ENCODE measurements at places on chromosomes 6 and 20. TPM values are rescaled to one million over a fixed set of nuclear protein-coding genes. Genes with fewer than 3 reads are reported as not detected.

SH3BGRL2 gene
- 35.9 TPM for total RNA-seq

DNA sequence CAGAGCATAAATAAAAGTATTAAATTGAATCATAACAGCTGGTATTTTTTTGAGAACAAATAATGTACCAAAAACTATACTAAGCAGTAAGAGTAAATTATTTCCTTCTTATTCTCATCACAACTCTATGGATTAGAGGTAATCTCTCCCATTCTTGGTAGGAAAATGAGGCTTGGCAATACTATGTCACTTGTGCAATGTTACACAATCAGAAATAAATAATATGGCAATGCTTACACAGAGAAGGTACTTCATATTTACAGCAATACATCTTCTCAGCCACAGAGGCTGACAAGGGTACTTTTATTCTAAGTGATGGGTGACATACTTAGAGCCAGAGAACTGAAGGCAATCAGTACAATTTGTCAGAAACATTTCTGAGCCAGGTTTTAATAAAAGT, 3.9 kb downstream of the DST start:
- DNase-seq = no peak

FAM162B gene
- total RNA-seq = 8.9 TPM

DNA sequence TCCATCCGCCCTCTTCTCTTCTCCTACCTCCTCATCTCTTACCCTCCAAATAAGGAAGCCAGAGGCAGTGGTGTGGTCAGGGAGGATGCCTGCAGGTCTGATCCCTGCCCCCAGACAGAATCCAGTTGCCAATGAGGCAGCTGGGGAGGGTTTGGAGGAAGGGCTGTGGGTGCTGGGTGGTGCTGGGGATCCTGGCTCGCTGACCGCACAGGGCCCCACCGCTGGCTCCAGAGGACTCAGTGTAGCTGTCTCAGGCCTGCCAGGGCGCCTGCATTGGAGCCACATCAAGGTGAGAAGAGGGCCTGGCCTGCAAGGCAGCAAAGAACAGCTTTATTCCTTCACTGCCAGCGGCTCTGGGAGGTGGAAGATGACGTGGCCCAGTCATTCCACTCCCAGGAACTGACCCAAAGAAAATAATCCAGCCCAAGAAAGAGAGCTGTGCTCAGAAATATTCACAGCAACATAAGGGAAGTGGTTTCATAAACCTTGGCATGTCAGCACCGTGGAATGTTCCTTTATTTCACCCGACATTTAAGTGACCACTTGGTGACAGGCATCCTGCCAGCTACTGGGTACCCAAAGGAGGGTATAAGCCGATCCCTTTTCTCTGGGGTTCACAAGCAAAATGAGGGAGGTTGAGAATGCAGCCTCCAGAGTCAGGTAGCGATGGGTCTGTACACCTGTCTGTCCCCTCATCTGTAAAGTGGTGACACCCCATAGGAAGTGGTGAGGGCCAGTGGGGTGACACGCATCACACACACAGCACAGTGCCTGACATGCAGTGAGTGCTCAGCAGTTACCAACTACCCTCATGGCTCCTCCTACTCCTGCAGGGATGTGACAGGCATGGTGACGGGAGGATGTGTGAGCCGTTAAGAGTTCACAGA, 125.1 kb downstream of the SNX5 start:
- DNase-seq = peak; percentile 72

TXLNB gene
- total RNA-seq = 1.7 TPM

CPXM1 gene
- 5.9 TPM for total RNA-seq

PRND gene
- 0.62 TPM for total RNA-seq

GRCh38 chr6:10465629-10466499, 51.0 kb upstream of the TFAP2A start:
- DNase-seq = no peak

DNA sequence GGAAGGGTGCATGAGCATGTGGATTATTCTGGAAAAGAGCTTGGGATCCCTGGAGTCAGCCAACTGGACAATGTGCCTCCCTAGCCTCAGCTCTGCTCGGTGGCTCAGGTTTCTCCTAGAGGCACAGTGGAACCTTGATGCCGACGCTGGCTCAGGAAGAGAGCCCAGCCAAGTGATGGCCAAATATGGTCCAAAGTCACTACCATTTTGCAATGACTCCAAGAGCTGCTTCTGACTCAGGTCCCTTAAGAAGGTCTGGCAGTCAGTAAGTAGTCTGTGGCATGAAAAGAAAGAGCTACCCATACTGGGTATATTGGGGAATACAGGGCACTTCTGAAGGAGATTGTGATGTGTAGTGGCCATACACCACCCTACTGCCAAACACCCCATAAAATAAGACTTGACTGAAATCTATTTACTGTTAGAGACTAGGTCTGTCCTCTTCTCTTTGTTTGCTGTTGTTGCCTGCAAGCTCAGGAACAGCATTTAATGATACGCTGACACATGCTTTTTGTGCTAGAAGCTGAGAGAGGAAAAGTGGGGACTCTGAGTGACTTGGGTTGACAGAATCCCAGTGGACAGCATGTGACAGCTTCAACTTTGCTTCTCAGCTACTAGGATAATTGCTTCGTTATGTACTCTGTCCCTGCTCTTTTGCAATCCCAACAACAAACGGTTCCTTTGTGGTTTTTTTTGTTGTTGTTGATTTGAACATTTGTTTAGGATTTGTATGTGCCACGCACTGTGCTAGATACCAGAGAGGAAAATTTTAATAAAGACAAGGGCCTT, 30.3 kb upstream of the OGFRL1 start:
- DNase-seq = no peak
